ENCODE measurements at places on chromosomes 12 and 14.

DNA sequence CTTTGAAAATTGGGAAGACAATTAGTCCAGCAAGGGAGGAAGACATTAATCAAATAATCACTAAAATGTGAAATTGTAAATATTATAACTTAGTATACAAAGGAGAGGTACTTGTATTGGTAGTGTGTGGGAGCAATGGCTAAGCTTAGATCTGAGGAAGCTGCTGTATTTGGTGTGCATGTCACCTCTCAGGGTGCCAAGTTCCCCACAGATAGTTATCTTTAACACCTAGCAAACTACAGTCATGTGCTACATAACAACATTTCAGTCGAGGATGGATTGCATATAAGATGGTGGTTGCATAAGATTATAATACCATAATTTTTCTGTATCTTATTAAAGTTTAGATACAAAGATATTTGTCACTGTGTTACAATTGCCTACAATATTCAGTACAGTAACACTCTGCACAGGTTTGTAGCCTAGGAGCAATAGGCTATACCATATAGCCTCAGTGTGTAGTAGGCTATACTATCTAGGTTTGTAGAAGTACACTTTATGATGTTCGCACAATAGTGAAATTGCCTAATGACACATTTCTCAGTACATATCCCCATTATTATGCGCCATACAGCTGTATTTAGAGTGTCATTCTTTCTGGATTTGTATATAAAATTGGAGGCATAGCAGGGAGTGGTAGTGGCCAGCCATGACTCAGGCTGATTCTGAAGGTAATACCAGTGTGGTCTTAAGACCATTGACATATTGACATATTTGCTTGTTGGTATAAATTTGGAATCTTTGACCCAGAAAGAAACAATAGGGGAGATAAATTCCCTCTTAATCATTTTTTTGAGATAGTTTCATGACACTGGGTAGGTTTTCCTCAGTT lies 55.8 kb downstream of the RAD51B start:
- H3K36me3 ChIP-seq, result no peaks in the 10 kb centered on the region
- H3K27me3 ChIP-seq, result no peaks in the 10 kb centered on the region
- no peak overlapping the region for H3K4me3 ChIP-seq
- DNase-seq, result no peak

DNA sequence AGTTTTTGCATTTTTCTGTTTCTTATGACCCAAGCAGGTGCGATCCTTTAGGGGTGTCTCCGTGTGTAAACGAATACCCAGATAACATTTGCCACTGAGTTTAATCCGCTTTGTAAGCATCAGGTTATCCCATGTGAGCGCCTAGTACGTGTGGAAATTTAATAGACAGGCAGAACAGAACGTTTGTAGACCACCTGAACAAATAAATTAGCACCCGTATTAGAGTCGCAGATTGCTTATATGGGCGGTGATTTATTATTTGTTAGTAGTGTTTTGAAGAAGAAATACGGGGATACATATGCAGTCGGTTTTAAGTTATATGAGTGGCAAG lies 325 bp downstream of the C12orf60 start:
- H3K27ac ChIP-seq, result peak overlapping the region; percentile 46
- H3K36me3 ChIP-seq, result no peaks in the 10 kb centered on the region
- H3K4me3 ChIP-seq, result peak overlapping the region; percentile 90
- no peak for DNase-seq
- no peaks in the 10 kb centered on the region for H3K4me1 ChIP-seq
- no peaks in the 10 kb centered on the region for H3K27me3 ChIP-seq

- no peak overlapping the region for H3K4me3 ChIP-seq
- DNase-seq, result no peak
- no peak overlapping the region for H3K27ac ChIP-seq
- H3K36me3 ChIP-seq, result peaks cover 5% of the 10 kb centered on the region
- no peaks in the 10 kb centered on the region for H3K27me3 ChIP-seq
These were observed 95.9 kb downstream of the WNK1 start for GRCh38 chr12:848173-848865.

- H3K4me3 ChIP-seq, result no peak overlapping the region
- H3K27ac ChIP-seq, result no peak overlapping the region
- H3K4me1 ChIP-seq, result no peaks in the 10 kb centered on the region
- H3K27me3 ChIP-seq, result no peaks in the 10 kb centered on the region
- peaks cover 7% of the 10 kb centered on the region for H3K36me3 ChIP-seq
- DNase-seq, result no peak
These were observed 23.8 kb downstream of the POMT2 start for GRCh38 chr14:77296906-77297305.

GRCh38 chr14:50363714-50364111 lies 33.0 kb downstream of the CDKL1 start:
- H3K36me3 ChIP-seq, result peaks cover 4% of the 10 kb centered on the region
- H3K27ac ChIP-seq, result peak overlapping the region; percentile 56
- DNase-seq, result peak; percentile 56
- H3K4me1 ChIP-seq, result peaks cover 10% of the 10 kb centered on the region
- no peaks in the 10 kb centered on the region for H3K27me3 ChIP-seq

DNA sequence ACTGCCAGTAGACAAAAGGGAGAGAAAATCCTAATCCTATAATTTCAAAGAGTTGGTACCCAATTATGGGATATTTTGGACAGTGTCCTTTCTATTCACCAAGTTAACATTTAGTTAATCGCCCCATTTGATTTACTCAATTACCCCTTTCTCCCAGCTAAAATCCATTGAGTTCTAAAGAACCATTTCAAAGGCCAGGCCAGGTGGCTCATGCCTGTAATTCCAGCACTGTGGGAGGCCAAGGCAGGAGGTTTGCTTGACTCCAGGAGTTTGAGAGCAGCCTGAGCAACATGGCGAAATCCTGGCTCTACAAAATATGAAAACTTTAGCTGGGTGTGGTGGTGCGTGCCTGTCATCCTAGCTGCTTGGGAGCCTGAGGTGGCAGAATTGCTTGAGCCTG lies 5.5 kb upstream of the GPR19 start:
- H3K4me1 ChIP-seq, result no peaks in the 10 kb centered on the region
- H3K27ac ChIP-seq, result no peak overlapping the region
- no peak for DNase-seq

- no peaks in the 10 kb centered on the region for H3K27me3 ChIP-seq
- DNase-seq, result no peak
- H3K4me3 ChIP-seq, result no peak overlapping the region
- H3K27ac ChIP-seq, result no peak overlapping the region
- no peaks in the 10 kb centered on the region for H3K4me1 ChIP-seq
These were observed 1222.3 kb upstream of the SEL1L start for GRCh38 chr14:82755923-82756322.

GRCh38 chr14:75979071-75979571 lies 2.7 kb downstream of the TGFB3 start:
- no peaks in the 10 kb centered on the region for H3K36me3 ChIP-seq
- H3K27ac ChIP-seq, result no peak overlapping the region
- H3K4me1 ChIP-seq, result no peaks in the 10 kb centered on the region
- H3K27me3 ChIP-seq, result no peaks in the 10 kb centered on the region
- no peak for DNase-seq

DNA sequence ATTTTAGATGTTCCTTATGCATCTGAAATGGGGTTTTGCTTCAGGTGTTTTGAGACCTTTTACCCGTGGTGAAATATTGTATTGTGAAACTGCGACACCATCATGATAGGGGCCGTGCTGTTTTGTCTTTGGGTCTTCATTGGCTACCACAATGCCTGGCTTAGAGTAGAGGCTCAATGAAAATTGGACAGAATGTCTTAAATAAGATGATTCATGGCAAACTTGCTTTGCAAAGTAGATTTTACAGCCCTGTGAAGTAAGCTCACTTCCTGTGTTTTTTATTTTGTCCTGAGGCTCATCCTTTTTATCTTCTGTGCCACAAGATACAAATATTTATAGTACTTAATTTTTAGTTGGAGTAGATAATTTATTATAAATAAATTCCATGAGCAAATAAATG lies 111.3 kb upstream of the FRMD6 start:
- no peak overlapping the region for H3K27ac ChIP-seq
- no peaks in the 10 kb centered on the region for H3K27me3 ChIP-seq
- no peaks in the 10 kb centered on the region for H3K4me1 ChIP-seq
- no peaks in the 10 kb centered on the region for H3K36me3 ChIP-seq
- no peak overlapping the region for H3K4me3 ChIP-seq

DNA sequence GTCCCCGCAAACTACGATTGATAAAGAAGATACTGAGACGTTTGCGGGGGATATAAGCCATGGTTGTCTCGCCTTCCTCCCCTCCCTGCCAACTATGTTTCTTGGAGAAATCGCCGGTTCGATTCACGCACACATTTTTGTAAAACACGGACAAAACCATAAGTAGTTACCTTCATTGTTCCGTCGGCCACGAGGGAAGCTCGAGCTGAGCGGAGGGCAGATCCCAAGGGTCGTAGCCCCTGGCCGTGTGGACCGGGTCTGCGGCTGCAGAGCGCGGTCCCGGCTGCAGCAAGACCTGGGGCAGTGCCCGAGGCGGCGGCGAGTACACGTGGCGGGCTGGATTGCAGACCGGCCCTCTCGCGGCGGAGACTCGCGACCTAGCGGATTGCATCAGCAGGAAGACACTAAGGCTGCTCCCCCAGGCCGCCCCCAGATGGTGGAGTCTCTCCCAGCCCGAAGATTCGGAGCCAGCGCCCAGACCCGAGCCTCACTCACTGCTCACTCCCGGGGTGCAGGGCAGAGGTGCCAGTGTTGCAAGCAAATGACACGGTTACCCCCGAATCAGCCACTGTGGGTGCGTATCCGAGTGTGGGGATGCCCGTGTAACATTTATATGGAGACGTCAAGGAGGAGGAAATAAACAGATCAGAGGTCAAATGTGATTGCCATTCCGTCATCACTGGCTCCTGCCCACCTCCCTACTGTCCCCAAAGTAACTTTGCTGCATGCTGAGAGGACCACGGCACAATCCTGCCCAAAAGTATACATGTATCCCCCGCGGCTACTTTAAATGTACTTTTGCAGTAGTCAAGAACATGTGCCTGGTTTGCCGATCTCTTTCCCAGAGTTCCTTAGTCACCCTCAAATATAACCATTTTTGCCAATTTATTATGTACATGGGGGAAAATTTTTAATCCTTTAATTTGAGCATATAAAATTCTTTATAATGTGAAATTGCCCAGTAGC lies at the start of gene BCAT1:
BCAT1 (minus strand) TSS at position 345 of the 966 bp plus-strand sequence; CDS start at position 176, 169 bp downstream.
- H3K27me3 ChIP-seq, result peaks cover 8% of the 10 kb centered on the region
- H3K4me3 ChIP-seq, result peak within 1 kb of the TSS; percentile 24

GRCh38 chr12:64407342-64408223 lies 3.4 kb downstream of the XPOT start:
- DNase-seq, result no peak
- H3K4me3 ChIP-seq, result no peak overlapping the region
- H3K36me3 ChIP-seq, result peaks cover 9% of the 10 kb centered on the region
- no peaks in the 10 kb centered on the region for H3K27me3 ChIP-seq

- DNase-seq, result no peak
- no peak overlapping the region for H3K4me3 ChIP-seq
- no peak overlapping the region for H3K27ac ChIP-seq
- no peaks in the 10 kb centered on the region for H3K36me3 ChIP-seq
These were observed 146.3 kb downstream of the CAND1 start for GRCh38 chr12:67415473-67415872.

DNA sequence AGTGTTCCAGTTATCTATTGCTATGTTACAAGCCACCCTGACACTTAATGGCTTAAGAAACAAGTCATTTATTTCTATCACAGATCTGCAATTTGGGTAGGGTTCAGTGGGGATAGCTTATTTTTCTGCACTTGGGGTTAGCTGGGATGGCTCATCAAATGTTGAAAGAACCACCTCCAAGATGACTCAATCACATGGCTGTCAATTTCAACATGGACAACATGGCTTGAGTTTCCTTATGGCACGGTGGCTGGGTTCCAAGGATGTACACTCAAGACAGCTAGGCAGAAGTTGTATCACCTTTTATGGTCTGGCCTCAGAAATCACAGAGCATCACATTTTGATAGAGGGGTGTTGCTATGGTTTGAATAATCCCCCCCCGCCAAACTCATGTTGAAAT lies 24.5 kb upstream of the IGF1 start:
- no peak for DNase-seq
- H3K27ac ChIP-seq, result no peak overlapping the region
- H3K27me3 ChIP-seq, result no peaks in the 10 kb centered on the region
- H3K4me3 ChIP-seq, result no peak overlapping the region
- H3K4me1 ChIP-seq, result no peaks in the 10 kb centered on the region

GRCh38 chr12:67413577-67413976 lies 144.4 kb downstream of the CAND1 start:
- no peak overlapping the region for H3K27ac ChIP-seq
- H3K4me3 ChIP-seq, result no peak overlapping the region
- H3K27me3 ChIP-seq, result no peaks in the 10 kb centered on the region
- H3K4me1 ChIP-seq, result peaks cover 2% of the 10 kb centered on the region
- peak; percentile 55 for DNase-seq

DNA sequence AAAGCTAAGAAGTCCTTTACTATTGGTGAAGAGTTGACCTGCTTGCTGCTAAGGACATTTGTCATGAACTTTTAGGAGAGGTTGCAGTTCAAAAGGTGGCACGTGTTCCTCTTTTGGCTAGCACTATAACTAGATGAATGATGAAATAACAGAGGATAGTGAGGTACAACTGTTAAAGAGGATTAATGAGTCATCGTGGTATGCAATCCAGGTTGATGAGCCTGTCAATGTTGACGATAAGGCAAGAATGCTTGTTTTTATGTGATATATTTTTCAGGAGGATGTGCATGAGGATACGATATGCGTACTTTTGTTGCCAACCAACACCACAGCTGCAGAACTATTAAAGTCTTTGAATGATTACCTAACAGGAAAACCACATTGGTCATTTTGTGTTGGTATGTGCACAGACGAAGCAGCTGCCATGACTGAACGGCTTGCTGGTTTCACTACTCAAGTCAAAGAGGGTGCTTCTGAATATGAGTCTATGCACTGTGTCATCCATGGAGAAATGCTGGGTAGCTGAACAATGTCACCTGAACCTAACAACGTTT lies 10.6 kb downstream of the CEP128 start:
- peak overlapping the region; percentile 56 for H3K27ac ChIP-seq
- H3K27me3 ChIP-seq, result no peaks in the 10 kb centered on the region
- H3K4me1 ChIP-seq, result no peaks in the 10 kb centered on the region
- no peak for DNase-seq
- H3K4me3 ChIP-seq, result no peak overlapping the region

DNA sequence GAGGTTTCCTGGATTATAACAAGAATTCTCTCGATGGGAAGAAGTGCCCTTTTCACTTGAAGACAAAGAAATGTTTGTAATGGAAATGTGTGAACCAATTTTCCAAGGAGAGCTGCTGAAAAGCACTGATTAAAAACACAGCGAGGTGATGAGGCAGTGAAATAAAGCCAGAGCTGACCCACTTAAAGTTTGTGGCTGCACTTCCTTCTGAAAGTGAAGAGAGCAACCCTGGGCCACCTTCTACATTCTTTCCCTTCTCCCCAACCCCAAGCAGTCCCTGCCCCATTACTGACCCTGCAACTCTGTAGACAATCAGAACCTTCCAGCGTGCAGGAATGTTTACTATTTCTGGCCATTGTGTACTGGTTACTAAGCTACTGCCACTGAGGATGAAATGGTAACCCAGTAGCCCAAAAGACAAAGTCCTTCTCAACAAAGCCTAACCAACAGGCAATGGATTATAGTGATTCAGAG lies 173.9 kb downstream of the TTC7B start:
- H3K27ac ChIP-seq, result no peak overlapping the region
- no peaks in the 10 kb centered on the region for H3K27me3 ChIP-seq
- no peak overlapping the region for H3K4me3 ChIP-seq
- DNase-seq, result peak; percentile 27
- H3K36me3 ChIP-seq, result peaks cover 2% of the 10 kb centered on the region

- no peak for DNase-seq
- H3K27ac ChIP-seq, result no peak overlapping the region
- no peak overlapping the region for H3K4me3 ChIP-seq
- no peaks in the 10 kb centered on the region for H3K27me3 ChIP-seq
These were observed 48.0 kb downstream of the BDKRB1 start for GRCh38 chr14:96303981-96304380.

GRCh38 chr12:50951112-50951511 lies 1.2 kb upstream of the HIGD1C start:
- H3K27ac ChIP-seq, result no peak overlapping the region
- no peaks in the 10 kb centered on the region for H3K27me3 ChIP-seq
- H3K4me1 ChIP-seq, result no peaks in the 10 kb centered on the region
- H3K36me3 ChIP-seq, result no peaks in the 10 kb centered on the region
- DNase-seq, result no peak
